ENCODE measurements at places on chromosomes 11 and 22. TPM values are rescaled to one million over a fixed set of nuclear protein-coding genes. Genes with fewer than 3 reads are reported as not detected.
A peak's percentile ranks its signal among the peaks of the same experiment; 100 is the strongest.

GAS2 gene
- total RNA-seq, result 2.0 TPM

GRCh38 chr11:67351275-67352005 lies 1.9 kb downstream of the POLD4 start:
- peaks cover 2% of the 10 kb centered on the region for H3K36me3 ChIP-seq
- H3K27me3 ChIP-seq, result no peaks in the 10 kb centered on the region
- peaks cover 37% of the 10 kb centered on the region for H3K4me1 ChIP-seq
- H3K27ac ChIP-seq, result peak overlapping the region; percentile 59

MUC2 gene
- not detected for total RNA-seq

- peaks cover 47% of the 10 kb centered on the region for H3K4me1 ChIP-seq
- H3K27me3 ChIP-seq, result no peaks in the 10 kb centered on the region
- no peak overlapping the region for H3K4me3 ChIP-seq
- DNase-seq, result no peak
- peak overlapping the region; percentile 6 for H3K27ac ChIP-seq
- H3K36me3 ChIP-seq, result peaks cover 77% of the 10 kb centered on the region
Measured at GRCh38 chr22:31584804-31585160, 77.2 kb downstream of the PISD start.

DNA sequence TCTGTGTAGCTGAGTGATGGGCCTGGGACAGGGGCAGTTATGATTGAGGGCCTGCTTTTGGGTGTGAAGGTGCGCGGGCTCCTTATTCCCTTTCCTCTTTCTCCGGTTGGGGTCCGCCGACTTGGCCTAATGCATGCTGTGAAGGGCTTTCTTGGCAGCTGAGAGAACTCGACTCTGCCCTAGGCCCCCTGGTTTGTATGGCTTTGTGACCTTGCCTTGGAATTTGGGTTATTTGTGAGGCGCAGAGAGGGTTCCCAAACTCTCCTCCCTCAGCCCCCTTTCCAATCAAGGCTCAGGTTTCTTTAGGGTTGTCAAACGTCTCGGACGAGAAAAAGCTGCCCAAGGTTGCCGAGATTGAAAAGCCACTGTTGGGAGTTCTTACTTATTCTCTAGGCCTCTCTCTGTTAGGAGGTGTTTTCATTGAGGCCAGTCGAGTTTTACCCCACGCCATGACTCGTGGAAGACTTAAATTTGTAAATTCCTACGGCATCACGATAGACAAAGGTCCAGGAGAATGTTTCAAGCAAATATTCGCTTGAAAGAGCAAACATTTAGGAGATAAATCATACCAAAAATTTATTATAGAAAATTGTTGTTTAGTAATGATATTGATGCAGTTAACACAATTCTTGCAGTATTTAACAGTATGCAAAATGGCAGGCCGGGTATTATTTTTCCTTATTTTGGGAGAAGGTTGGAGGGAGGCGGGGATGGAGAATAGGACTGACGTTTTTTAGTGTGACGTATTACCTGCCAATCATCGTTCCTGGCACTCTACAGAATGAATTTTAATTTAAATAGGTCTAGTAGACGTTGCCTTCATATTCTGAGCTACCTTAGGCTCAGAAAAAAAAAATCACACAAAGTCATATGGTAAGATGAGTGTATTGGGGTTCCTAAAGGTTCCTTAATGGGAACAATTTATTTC lies 689 bp downstream of the PDHX start:
- H3K27ac ChIP-seq, result peak overlapping the region; percentile 95
- DNase-seq, result no peak
- peaks cover 25% of the 10 kb centered on the region for H3K4me1 ChIP-seq

NXF1 gene
- total RNA-seq, result 133 TPM

DKK3 gene
- not detected for total RNA-seq

OR4D5 gene
- not detected for total RNA-seq

All from activated CD4-positive, alpha-beta T cell treated with anti-CD3 and anti-CD28 coated beads, Interleukin-2, amount 10 ng/mL, durations not matched to agents 24 days and 14 days (primary cell).